ENCODE measurements at places on chromosomes 1 and 21.

- DNase-seq = no peak
Observed at GRCh38 chr1:150720703-150721102, at the start of gene HORMAD1. Gene HORMAD1 (minus strand): TSS chr1:150720895. CDS start chr1:150719505, 1,390 bp downstream.

DNA sequence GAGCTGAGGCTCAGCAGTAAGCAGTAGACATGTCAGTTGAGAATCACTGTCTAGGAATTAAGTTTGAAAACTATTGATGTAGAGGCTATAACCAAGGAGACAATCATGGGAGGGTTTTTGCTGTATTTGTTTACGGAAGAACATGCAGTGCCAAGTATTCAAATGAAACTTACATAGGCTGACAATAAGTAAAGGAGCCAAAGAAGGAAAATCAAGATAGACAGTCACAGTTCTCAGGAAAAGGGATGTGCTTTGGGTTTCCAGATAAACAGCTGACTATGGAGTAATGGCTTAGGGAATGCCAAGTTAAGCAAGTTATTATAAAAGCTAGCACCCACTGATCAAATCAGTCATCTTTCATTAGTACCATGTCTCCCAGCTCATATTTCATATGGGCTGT lies 21.5 kb downstream of the GNG12 start:
- no peak for DNase-seq

DNA sequence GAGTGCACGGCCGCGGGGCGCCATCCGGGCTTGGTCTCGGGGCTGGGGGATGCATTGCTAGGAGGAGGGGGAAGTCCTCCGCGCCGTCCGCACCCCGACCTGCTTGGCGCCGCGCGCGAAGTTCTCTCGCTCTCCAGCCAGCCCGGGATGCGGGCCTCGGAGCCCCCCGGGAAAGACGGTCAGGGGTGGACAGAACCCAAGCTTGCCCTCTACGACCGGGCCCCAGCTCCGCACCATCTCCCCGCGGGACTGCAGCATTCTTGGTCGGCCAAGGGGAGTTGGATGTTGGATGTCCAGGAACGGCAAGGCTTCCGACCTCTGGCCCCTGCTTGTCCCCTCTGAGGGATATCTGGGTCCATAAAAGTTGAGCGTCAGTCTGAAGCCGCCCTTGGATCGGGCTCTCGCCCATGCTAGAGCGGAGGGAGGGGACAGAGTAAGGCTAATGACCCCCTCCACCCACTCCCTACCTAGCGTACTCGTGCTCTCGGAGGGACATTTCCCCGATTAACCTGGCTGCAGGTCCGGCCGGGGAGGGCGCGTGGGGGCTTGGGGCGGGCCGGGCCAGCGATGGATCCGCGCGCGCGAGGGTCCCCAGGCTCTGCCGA lies 522 bp downstream of the DISP3 start:
- no peak for DNase-seq

DNA sequence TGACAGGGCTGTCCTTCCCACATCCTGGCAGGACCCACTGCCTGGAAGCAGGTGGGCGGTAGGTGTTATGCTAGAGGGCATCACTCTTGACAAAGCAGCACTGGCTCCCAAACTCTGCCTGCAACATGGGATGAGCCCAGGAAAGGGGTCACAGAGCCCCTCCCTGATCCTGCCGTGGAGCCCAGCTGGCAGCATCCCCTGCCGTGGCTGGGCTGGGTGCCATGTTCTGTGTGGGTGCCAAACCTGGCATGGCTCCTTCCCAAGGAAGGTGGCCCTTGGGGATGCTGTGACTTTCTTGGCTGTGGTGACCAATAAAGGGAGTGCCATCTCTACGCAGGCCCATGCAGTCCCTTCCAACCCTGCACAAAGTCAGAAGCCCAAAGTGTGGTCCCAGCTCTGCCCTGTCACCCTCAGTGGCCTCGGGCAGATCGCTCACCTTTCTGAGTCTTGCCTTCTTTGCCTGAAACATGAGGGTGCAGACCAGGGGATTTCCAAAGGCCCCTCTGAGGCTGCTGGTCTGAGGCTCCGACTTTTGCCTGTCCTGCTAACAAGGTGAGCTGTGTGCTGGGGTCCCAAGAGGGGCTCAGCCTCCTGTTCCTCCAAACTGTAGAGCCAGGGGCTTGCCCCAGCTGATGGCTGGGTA lies 6.0 kb downstream of the CDK18 start:
- no peak for DNase-seq
